ENCODE measurements at places on chromosomes 1 and 21.

GRCh38 chr1:40708750-40709099 is 17.2 kb downstream of the NFYC start:
- DNase-seq, result peak; percentile 69

DNA sequence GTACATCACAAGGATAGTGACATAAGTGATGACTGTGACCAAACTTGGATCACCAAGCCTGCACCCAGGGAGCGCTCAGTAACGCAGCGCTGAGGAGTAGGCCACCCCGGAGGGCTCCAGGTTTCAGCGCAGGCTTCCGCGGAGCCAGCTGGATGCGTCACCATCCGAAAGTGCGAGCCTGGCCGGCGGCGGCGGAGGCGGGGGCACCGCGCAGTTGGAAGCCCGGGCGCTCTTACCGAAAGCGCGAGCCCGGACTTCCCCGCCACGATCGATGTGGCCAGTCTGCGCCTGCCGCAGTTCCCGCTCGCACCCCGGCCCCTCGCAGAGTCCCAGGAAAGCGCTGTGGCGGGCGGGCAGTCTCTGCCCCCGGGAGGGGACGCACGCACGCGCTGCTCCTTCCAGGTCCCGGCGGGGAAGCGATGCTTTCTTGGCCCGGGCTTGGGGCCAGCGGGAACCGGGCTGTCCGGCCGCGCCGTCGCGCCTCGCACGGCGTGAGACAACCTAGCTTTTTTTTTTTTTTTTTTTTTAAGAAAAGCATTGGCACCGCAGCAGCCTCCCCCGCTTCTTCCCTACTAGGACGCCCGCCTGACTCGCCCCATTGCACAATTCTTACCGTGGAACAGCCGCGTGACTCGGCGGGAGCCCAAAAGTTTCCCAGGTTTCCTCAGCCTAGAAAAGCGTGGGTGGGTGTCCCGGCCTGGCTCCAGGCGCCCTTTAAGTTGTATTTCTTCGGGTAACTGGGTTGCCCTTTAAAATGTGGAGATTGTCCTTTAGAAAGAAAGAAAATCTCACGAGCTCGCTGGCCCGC is 36.4 kb upstream of the JAK1 start:
- peak; percentile 43 for DNase-seq

DNA sequence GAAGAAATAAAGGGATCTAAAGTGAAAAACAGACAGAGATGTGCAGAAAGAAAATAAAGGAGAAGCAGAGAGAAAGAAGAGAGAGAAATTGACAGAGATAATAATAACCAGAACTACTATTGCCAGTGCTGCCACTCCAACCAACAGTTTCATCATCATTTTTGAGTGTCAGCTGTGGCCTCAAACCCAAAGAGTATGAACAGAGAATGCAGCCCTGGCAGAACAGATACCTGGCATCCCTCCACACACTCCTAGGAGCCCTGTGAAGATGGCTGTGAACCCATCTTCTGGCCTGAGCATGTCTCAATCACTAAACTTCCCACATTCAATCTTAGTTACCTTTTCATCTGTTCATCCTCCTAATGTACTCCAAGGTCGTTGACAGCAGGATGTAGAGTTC is 385.8 kb upstream of the NFIA start:
- DNase-seq, result no peak

GRCh38 chr1:51264451-51264850 is 28.4 kb downstream of the RNF11 start:
- DNase-seq, result no peak

DNA sequence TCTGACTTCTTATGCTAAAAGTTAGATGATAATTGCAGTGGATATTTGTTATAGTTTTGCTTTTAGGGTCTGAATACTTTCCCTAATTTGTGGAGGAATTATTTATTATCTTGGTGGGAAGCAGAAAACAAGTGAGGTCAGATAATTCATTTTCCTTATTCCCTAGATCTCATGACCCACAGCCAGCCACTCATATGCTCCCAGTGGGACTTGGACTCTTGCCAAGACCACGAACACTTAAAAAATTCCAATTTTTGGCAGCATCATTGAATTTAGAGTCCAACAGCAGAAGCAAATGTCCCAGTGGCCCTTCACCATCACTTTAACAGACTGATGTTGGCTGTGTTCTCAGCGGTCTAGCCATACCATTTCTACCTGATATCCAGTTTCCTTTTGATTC is 204.2 kb downstream of the HMCN1 start:
- DNase-seq, result no peak

DNA sequence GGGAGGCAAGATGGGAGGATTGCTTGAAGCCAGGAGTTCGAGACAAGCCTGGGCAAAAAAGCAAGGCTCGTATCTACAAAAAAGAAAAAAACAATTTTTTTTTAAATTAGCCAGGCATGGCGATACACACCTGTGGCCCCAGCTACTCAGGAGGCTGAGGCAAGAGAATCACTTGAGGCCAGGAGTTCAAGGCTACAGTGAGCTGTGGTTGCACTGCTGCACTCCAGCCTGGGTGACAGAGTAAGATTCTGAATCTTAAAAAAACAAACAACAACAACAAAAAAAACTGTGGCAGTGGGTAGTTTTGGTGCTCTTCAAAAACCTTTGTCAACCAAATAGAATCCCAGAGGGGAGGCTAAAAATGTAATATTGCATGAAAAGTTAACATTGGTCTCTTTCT is 734 bp downstream of the PTPN22 start:
- no peak for DNase-seq

DNA sequence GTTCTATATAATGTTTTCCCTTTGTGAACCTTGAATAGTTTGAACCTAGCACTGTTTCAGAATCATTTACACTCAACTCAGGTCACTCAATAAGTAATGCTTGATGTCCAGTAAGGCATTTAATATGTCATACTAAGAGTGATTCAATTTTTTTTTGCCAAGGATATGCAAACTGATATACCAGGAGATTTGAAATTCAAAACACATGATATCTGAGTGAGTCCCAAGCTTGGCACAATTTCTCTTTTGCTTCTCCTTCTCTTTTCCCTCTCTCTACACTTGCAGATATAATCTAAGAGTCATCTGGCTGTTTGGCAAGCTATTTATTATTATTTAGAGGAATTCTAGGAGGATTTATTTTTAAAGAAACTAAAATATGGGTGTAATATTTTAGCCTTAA is 61.6 kb upstream of the SPAG17 start:
- DNase-seq, result no peak

GRCh38 chr1:106571109-106571508 is 485.4 kb upstream of the PRMT6 start:
- no peak for DNase-seq

DNA sequence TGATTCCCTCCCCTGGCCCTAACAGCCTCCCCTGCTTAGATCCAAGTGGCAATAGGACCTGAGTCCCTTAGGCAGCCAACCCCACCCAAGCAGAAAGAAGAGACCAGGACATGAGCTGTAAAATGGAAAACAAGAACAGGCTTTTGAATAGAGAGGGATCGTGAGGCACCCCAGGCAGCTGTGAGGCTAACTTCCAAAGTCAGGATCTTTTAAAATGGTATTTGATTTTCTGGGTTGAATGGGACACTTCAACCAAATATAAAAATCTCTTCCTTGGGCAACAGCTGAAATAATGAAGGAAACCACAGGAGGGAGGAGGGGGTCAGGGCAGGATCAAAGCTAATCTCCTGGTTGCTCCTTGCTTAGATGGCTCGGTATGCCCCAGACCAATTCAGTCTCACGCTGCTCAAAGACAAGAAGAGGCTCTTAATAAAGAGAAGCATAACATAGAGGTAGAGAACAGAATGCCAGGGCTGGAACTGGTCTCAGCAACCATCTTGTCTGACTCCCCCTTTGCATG is 28.6 kb upstream of the AVPR1B start:
- no peak for DNase-seq

DNA sequence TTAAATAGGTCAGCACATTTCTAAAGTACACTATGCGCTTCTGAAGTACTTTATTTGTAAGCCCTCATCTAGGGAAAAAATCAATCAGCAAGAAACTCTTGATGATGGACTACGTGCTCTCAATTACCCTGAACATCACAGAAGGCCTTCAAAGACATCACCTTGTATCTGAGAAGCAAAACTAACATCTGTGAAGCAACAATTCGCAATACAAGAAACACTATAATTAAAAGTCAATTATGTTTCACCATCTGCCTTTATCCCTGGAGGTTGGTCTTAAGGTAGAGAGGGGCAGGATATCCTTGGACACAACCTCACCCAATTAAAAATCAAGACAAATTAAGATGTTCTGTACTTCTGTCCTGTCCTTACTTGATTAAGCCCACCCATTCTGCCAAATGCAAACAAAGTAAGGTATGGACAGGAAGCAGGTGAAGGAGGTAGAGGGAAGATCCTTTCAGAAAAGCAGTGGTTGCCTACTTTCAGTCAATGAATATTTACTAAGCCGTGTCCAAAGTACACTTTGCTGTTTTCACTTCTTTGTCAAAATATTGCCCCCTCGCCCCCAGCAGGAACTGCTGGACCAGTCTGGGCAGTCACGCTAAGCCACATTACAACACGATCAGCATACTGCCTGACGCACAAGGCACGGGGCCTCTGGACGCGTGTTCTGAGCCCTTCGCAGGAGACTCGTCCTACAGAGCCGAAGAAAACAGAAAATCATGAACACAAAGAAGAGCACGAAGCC is 887 bp downstream of the SLC19A2 start:
- peak; percentile 29 for DNase-seq

DNA sequence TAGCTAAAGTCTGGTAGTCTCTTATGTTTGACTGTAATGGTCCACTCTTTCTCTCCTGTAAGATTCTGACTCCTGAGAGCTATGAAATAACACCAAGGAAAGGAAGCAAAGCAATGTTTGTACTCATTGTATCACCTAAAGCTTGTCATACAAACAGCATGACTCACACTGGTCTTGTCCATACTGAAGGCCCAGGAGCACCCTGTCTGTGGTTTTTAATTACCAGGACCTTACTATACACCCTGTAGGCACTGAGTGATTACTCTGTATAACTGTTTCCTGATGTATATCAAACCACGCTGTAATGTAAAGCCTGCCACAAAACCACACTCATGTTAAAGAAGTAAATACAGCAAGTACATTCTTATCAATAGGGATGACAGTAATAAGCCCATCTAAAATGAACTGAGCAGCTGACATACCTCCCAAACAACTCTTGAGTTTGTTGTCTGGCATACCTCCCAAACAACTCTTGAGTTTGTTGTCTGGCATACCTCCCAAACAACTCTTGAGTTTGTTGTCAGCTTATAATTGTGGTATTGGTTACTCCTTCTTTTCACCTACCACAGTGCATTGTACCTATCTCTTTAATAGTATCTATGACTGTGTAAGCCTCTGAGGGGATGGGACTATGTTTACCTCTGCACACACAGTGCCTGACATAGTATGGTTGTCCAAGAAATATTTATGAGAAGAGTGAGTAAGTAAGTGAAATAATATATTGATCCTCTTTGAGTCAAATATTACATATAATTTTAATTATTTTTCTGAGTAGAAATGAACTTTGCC is 11.6 kb upstream of the TNFSF18 start:
- no peak for DNase-seq

- DNase-seq, result no peak
Measured at GRCh38 chr1:205350691-205351141, 6.0 kb downstream of the KLHDC8A start.

DNA sequence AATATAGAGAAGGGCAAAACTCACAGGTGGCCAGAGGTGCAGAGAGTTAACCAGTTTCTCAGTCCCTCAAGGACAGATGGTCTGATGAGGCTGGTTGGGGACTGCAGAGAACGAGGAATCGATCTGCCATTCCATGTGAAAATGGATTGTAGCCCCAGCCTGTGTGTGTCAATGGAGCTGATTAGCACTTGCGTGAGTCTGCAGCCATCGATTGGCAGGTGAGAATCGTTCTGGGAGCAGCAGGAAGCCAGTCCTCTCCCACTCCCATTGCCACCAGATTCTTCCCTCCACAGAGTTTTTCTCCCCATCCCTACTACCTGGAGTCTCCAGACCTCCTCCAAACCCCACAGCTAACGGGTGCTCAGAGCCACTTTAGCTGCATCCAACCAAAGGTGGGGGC is 18.3 kb upstream of the PSMB2 start:
- no peak for DNase-seq

DNA sequence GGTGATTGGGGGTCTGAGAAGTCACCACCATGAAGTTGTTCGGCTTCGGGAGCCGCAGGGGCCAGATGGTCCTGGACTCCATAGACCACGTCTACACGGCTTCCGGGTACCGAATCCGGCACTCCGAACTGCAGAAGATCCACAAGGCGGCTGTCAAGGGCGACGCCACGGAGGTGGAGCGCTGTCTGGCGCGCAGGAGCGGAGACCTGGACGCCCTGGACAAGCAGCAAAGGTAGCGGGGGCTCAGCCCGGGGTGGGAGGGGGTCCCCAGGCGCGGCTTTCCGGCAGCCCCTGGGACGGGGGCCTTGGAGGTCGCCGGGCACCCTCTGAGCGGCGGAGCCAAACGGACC is 146.5 kb downstream of the LIPI start:
- DNase-seq, result no peak

DNA sequence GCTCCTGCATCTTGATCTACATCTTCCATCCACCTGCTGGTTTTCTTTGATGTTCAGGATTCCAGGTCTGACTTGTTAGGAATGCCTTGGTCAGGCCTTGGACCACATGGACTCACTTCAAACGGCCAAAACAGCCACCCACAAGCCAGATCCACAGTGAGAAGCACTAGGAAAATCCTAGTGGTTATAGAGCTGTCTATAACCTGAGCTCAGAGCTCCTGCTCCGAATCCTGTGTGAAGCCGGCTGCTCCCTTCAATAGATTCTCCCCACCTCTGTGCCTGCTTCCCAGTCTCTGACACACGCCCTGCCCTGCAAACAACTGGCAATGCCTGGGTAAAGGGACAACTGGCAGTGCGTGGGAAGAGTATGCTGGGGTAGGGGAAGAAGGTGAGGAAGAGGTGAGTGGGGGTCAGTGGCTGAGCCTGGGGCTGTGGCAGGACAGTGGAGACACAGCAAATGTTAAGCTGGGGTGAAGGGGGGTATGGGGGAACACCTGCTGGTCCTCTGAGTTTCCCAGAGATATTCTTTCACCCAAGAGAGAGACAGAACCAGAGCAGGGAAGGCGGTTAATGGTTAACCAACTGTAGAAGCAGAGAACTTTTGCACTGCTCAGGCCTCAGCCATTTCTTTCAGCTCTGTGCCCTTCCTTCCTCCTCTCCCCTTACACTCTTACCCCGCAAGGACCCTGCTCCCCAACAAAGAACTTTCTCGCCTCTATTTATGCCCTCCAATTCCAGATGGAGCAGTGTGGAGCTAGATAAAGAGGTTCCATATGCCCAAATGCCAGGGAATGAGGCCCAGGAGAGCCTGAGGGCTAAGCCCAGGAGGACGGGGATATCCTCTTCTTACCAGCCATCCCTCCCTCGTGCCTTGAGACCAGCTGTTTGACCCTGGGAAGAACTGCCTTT is 4.5 kb downstream of the PLXNA2 start:
- DNase-seq, result no peak

- no peak for DNase-seq
Measured at GRCh38 chr1:12527564-12527963, 90.4 kb downstream of the DHRS3 start.

- DNase-seq, result no peak
Measured at GRCh38 chr1:11906870-11907269, 19.4 kb downstream of the KIAA2013 start.

GRCh38 chr1:162704673-162705424 is 72.6 kb downstream of the DDR2 start:
- no peak for DNase-seq

GRCh38 chr1:223344491-223344890 is 19.5 kb downstream of the SUSD4 start:
- no peak for DNase-seq
